ENCODE measurements at places on chromosomes 2 and 18.
A peak's percentile ranks its signal among the peaks of the same experiment; 100 is the strongest.

DNA sequence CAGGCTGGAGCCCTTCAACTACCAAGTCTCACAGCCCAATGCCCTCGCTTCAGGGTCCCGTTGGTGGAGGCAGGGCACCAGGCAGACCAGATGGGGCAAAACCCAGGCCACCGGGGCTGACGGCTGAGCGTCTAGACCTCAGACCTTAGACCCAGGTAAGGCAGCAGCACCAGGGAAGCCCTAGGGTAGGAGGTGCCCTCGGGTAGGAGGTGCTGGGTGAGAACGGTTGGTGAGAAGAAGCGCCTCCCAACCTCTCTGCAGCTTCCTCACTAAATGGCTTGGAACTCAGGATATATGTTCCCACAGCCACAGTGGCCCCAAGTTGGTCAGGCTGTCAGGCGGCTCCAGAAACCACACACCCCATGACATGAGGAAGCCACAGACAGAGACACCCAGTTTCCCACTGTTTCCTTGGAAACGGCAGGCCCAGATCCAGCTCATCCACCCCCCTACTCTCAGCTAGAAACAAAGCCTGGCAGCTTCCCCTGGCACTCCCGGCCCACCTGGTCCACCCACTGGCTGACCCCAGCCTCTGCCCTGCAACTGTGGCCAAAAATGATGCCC, 13.1 kb upstream of the MLPH start:
- no peak overlapping the region for H3K4me3 ChIP-seq
- DNase-seq = no peak
- no peaks in the 10 kb centered on the region for H3K27me3 ChIP-seq
- no peaks in the 10 kb centered on the region for H3K36me3 ChIP-seq
- peak overlapping the region; percentile 75 for H3K27ac ChIP-seq

DNA sequence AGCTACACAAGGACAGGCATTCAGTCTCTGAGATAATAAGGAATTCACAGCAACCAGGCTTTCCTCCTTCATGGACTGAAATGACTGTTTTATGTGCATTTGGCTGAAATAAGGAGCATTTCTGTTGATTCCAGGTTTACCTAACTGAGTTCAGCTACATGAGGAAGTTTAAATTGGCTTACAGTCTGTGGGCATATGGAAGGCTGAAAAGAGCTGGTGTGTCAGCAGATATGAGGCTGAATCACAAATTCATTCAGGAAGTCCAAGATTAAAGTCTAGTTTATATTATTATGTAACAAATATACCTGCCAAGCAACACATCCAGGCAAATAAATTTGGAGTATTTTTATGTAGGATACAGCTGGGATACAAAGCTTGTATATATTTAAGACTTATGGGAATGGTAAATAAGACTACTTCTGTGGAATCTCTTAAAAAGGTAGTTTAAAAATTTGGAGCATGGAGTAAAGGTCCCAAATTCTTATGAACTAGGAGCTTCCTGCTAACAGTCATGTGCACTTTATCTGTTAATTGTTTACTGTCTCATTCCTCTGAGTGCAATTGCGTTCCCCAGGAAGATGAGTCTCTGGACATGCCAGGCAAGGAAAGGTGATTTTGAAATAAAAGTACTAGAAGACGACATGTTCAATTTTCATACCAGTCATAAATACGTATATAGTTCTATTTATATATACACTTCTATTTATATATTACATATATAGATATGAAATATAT, 53.0 kb downstream of the ZC3H8 start:
- no peak overlapping the region for H3K4me3 ChIP-seq
- no peak overlapping the region for H3K27ac ChIP-seq
- no peak for DNase-seq
- no peaks in the 10 kb centered on the region for H3K4me1 ChIP-seq
- H3K27me3 ChIP-seq = no peaks in the 10 kb centered on the region

DNA sequence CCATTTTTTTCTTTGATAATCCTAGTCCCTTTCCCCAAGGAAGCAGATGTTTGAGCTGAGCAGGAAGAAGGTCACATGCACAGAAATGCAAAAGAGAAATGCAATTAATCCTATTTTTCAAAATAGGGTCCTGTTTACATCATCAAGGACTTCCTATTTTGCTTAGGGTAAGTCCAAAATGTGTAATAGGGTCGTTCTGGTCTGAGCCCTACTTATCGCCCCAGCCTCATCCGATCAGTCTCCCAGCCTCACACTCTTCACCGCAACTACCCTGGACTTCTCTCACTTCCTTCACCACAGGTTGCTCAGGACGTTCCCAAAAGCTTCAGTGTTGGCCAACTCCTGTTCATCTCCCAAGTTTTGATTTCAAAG, 32.8 kb downstream of the FOSL2 start:
- no peaks in the 10 kb centered on the region for H3K36me3 ChIP-seq
- no peaks in the 10 kb centered on the region for H3K27me3 ChIP-seq
- DNase-seq = no peak
- H3K27ac ChIP-seq = no peak overlapping the region
- no peaks in the 10 kb centered on the region for H3K4me1 ChIP-seq
- H3K4me3 ChIP-seq = no peak overlapping the region

DNA sequence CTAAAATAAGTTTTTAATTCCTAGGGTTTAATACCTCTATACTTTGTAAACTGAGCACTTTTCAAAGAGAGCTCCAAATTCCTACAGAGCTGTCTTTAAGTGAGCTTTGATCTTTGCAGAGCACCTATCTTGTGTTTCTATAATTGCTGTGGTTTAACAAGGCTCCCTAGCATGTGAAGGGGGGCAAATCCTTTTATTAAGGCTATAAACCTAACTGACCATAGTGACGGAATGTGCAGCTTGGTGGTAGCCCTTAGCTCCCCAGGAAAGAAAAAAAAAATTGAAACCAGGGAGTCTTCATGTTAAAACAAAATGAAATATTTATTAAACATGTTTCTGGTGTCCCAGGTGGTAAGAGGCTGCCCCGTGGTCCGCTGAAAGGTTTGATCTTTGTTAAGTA, 78.6 kb upstream of the ETAA1 start:
- no peak for DNase-seq
- H3K27ac ChIP-seq = no peak overlapping the region
- no peak overlapping the region for H3K4me3 ChIP-seq
- no peaks in the 10 kb centered on the region for H3K27me3 ChIP-seq
- no peaks in the 10 kb centered on the region for H3K36me3 ChIP-seq
- H3K4me1 ChIP-seq = no peaks in the 10 kb centered on the region

DNA sequence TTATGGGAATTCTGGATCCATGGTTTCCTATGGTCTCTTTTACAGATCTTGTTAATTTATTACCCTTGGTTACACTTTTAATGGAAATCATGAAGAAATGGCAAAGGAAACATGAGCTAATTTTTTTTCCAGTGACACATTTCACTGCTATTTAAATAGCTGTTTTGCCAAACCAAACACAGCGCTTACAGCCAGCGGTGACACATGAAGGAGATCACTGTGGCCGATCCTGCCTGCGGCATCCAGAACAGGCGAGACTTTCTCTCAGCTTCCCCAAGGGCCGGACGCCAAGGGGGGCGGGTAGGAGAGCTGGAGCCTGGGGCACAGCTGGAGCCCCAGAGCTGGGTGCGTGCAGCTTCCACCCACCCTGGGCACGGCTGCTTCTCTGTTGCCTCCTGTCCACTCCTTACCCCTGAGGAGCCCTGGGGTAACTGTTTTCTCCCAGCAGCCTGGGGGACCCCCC, 81.4 kb upstream of the PKDCC start:
- no peaks in the 10 kb centered on the region for H3K36me3 ChIP-seq
- peaks cover 23% of the 10 kb centered on the region for H3K27me3 ChIP-seq
- H3K4me3 ChIP-seq = no peak overlapping the region
- H3K27ac ChIP-seq = no peak overlapping the region
- no peak for DNase-seq

DNA sequence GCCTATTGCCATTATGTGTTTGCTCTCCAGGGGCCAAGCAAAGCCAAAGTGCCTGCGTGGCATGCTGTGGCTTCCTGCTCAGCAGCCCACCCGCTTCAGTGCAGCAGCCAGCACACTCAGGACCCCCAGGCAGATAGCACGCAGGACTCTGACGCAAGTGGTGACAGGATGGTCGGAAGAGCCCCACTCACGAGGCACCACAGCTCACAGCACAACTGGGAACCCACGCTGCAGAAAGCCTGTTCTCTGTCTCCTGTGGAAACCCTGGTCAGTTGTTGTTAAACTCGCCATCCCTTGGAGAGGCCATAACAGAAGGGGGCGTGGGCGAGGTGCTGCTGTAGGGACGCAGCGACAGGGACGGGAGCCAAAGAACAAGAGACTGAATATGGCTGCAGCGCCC, 76.4 kb downstream of the HDAC4 start:
- H3K27me3 ChIP-seq = no peaks in the 10 kb centered on the region
- no peak overlapping the region for H3K27ac ChIP-seq
- no peak overlapping the region for H3K4me3 ChIP-seq
- no peaks in the 10 kb centered on the region for H3K36me3 ChIP-seq
- DNase-seq = no peak

- no peak overlapping the region for H3K4me3 ChIP-seq
- no peaks in the 10 kb centered on the region for H3K4me1 ChIP-seq
- no peak for DNase-seq
- H3K36me3 ChIP-seq = peaks cover 3% of the 10 kb centered on the region
These were observed 45.7 kb downstream of the NDUFA10 start for GRCh38 chr2:239979243-239980023.

GRCh38 chr18:39491408-39491807, 1925.8 kb upstream of the CELF4 start:
- no peaks in the 10 kb centered on the region for H3K27me3 ChIP-seq
- H3K4me3 ChIP-seq = no peak overlapping the region
- no peaks in the 10 kb centered on the region for H3K4me1 ChIP-seq
- no peak overlapping the region for H3K27ac ChIP-seq
- H3K36me3 ChIP-seq = no peaks in the 10 kb centered on the region

DNA sequence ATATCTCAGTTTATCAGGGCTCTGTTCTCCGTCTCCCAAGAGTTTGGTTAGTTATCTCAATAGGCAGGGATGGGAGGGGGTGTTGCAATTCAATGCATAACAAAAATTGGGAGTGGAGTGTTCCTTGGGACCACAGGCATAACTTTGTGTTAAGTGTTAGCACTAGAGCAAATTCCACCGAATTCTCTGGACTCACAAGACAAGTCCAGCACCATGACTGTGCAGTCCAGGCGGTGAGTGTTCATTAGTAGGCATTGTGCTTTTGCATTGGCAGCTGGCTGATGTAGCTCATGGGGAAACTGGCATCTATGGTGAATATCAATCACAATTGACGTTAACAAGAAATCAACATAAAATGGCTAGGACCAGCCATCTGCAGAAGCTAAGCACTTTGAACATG, 79.0 kb upstream of the CABLES1 start:
- no peak overlapping the region for H3K27ac ChIP-seq
- no peaks in the 10 kb centered on the region for H3K36me3 ChIP-seq
- DNase-seq = no peak

DNA sequence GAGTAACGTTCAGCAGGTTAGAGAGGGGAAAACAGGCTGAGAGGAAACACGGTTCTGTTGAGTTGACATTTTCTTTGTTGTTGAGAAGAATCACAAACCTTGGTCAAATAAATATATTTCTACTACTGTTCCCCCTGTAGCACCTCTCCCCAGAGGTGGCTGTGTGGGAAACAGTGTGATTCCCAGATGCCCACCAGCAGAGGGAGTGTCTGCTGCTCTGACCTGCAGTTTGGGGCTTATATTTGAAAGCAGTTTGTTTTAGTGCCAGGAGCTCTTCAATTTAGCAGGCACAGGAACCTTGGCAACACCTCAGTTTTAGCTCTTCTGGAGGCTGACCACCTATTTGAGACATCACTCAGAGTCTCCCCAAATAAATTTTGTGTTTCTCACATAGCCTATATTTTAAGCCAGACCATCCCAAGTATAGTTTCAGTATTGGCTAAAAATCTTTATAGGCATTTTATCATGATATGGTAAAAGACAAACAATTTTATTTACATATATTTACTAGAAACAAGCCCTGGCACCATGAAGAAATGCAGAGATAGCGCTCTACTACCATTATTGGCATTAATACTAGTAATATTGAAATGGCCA, 75.7 kb downstream of the PIK3C3 start:
- no peaks in the 10 kb centered on the region for H3K36me3 ChIP-seq
- no peak overlapping the region for H3K4me3 ChIP-seq
- no peak overlapping the region for H3K27ac ChIP-seq
- no peaks in the 10 kb centered on the region for H3K4me1 ChIP-seq

- DNase-seq = no peak
- H3K27ac ChIP-seq = no peak overlapping the region
- H3K4me3 ChIP-seq = no peak overlapping the region
- H3K4me1 ChIP-seq = no peaks in the 10 kb centered on the region
- H3K36me3 ChIP-seq = no peaks in the 10 kb centered on the region
These were observed 135.5 kb downstream of the RND3 start for GRCh38 chr2:150351922-150352321.

GRCh38 chr2:120317916-120318315, 28.0 kb upstream of the INHBB start:
- DNase-seq = no peak
- no peak overlapping the region for H3K4me3 ChIP-seq
- peaks cover 17% of the 10 kb centered on the region for H3K4me1 ChIP-seq
- no peaks in the 10 kb centered on the region for H3K36me3 ChIP-seq
- no peaks in the 10 kb centered on the region for H3K27me3 ChIP-seq

- DNase-seq = no peak
- H3K27me3 ChIP-seq = no peaks in the 10 kb centered on the region
- no peak overlapping the region for H3K27ac ChIP-seq
- no peaks in the 10 kb centered on the region for H3K36me3 ChIP-seq
- H3K4me1 ChIP-seq = no peaks in the 10 kb centered on the region
These were observed 55.2 kb downstream of the TNP1 start for GRCh38 chr2:216804357-216805350.

- H3K36me3 ChIP-seq = no peaks in the 10 kb centered on the region
- no peaks in the 10 kb centered on the region for H3K4me1 ChIP-seq
- H3K27ac ChIP-seq = no peak overlapping the region
- no peak overlapping the region for H3K4me3 ChIP-seq
These were observed 29.9 kb downstream of the IL18R1 start for GRCh38 chr2:102385522-102385921.

GRCh38 chr2:24825883-24826772, 32.9 kb downstream of the CENPO start:
- peaks cover 5% of the 10 kb centered on the region for H3K36me3 ChIP-seq
- 0 out of 2 replicates have a peak overlapping the region, but pooled peaks have one; percentile 17 for H3K27ac ChIP-seq
- H3K4me1 ChIP-seq = no peaks in the 10 kb centered on the region
- DNase-seq = no peak

DNA sequence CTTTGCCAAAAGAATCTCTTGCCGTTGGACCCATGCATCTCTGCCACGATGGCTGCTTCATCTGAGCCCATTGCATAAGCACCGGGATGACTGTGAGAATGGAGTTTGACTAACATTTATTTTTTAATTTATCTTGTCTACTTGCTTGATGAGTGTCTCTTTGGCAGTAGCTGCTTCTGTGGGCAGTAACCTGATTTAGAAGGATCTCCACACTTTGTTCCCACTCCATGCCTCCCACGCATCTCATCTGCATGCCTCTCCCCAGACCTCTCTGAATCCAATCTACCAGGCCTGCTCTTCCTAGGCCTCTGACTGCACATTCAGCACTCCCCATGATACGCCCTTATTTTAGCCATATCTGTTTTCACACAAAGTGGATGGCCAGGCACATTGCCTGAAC, 23.7 kb upstream of the TMX3 start:
- no peaks in the 10 kb centered on the region for H3K27me3 ChIP-seq
- no peak overlapping the region for H3K4me3 ChIP-seq
- no peaks in the 10 kb centered on the region for H3K36me3 ChIP-seq
- no peaks in the 10 kb centered on the region for H3K4me1 ChIP-seq

- no peak for DNase-seq
- H3K27ac ChIP-seq = no peak overlapping the region
- H3K4me1 ChIP-seq = no peaks in the 10 kb centered on the region
- no peaks in the 10 kb centered on the region for H3K36me3 ChIP-seq
These were observed 122.5 kb downstream of the PLEKHM3 start for GRCh38 chr2:207902821-207903220.

- H3K27ac ChIP-seq = no peak overlapping the region
- no peak for DNase-seq
- peaks cover 12% of the 10 kb centered on the region for H3K36me3 ChIP-seq
These were observed 56.2 kb downstream of the ZCCHC2 start for GRCh38 chr18:62578980-62579511.

Measured in HCT116 (cell line).